Cardiac atrium fibroblast (primary cell): ENCODE measurements at places on chromosomes 7 and 10. TPM values are rescaled to one million over a fixed set of nuclear protein-coding genes. Genes with fewer than 3 reads are reported as not detected.

Gene UCN3
- not detected in 2 replicates for total RNA-seq

Gene PIK3CG
- under 0.01 and 1.1 TPM in 2 replicates for total RNA-seq

Gene NEBL
- total RNA-seq: 3.2 and 8.3 TPM in 2 replicates

Gene POU6F2
- not detected in 2 replicates for total RNA-seq

Gene FOXI2
- not detected in 2 replicates for total RNA-seq

Gene RADIL
- total RNA-seq: 0.97 and 8.8 TPM in 2 replicates

Gene MAGI2
- total RNA-seq: 0.81 and 1.3 TPM in 2 replicates

Gene POLR1F
- total RNA-seq: 11.0 and 11.4 TPM in 2 replicates

Gene TRIM50
- not detected in 2 replicates for total RNA-seq

Gene BLNK
- total RNA-seq: not detected in 2 replicates

Gene RAPGEF5
- 10.5 and 42.4 TPM in 2 replicates for total RNA-seq

Gene CRHR2
- total RNA-seq: not detected in 2 replicates

Gene IKZF1
- total RNA-seq: not detected in 2 replicates

Gene AQP1
- 4.4 and 7.9 TPM in 2 replicates for total RNA-seq

Gene KMT2E
- 30.9 and 50.9 TPM in 2 replicates for total RNA-seq

Gene CLDN3
- not detected in 2 replicates for total RNA-seq

Gene SPDYE2
- total RNA-seq: not detected in 2 replicates

Gene AGAP6
- 2.5 and 4.4 TPM in 2 replicates for total RNA-seq

Gene KIF5B
- total RNA-seq: 67.0 and 85.4 TPM in 2 replicates

Gene SUN3
- not detected in 2 replicates for total RNA-seq

Gene HMX3
- total RNA-seq: not detected in 2 replicates

Gene PYROXD2
- total RNA-seq: 9.7 and 14.3 TPM in 2 replicates

Gene SH2B2
- 0.54 and 7.3 TPM in 2 replicates for total RNA-seq

Gene SLC35G1
- total RNA-seq: 3.2 and 3.6 TPM in 2 replicates

Gene FAM3C
- 56.3 and 74.8 TPM in 2 replicates for total RNA-seq

Gene TMEM196
- total RNA-seq: not detected in 2 replicates

Gene GIMAP6
- total RNA-seq: under 0.01 and 0.32 TPM in 2 replicates

Gene NKX2-3
- total RNA-seq: not detected in 2 replicates

Gene NPC1L1
- total RNA-seq: 0.18 TPM in 1 of 2 replicates, not detected in the other

Gene STEAP1B
- total RNA-seq: 1.8 and 5.2 TPM in 2 replicates

Gene MTERF1
- 6.5 and 6.6 TPM in 2 replicates for total RNA-seq

Gene PON1
- total RNA-seq: not detected in 2 replicates

Gene SPACDR
- 1.5 TPM in 1 of 2 replicates, not detected in the other for total RNA-seq

Gene RASA4B
- total RNA-seq: 0.18 and 1.1 TPM in 2 replicates

Gene PRKCQ
- total RNA-seq: 0.32 TPM in 1 of 2 replicates, not detected in the other

Gene GPNMB
- 17.7 and 22.2 TPM in 2 replicates for total RNA-seq

Gene DCLRE1A
- total RNA-seq: 0.54 and 3.2 TPM in 2 replicates

Gene DIP2C
- 8.1 and 9.1 TPM in 2 replicates for total RNA-seq
